ENCODE measurements at places on chromosomes 4 and X.

DNA sequence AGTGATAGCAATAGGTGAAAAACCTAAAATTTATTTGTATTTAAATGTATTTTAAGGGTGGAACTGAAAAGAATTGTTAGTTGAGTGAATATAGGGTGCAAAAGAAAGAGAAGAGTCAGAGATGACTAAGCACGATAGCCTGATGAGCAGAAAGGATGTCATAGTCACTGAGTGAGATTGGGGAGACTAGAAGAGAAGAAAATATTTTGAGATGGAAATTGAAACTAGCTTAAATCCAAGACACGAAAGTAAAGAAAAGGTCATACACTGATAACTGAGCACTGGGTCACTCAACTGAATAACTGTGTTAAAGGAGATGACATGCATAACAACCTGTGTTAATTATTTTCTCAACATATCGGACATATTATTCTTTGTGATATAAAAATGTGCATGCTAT lies 55.5 kb downstream of the SPANXN4 start:
- DNase-seq = no peak

- DNase-seq = no peak
Observed at GRCh38 chrX:120463241-120463640, 5.9 kb downstream of the LAMP2 start.

GRCh38 chr4:138055890-138056289 lies 186.3 kb downstream of the SLC7A11 start:
- DNase-seq = no peak

GRCh38 chr4:13302876-13303275 lies 181.3 kb downstream of the RAB28 start:
- DNase-seq = no peak

DNA sequence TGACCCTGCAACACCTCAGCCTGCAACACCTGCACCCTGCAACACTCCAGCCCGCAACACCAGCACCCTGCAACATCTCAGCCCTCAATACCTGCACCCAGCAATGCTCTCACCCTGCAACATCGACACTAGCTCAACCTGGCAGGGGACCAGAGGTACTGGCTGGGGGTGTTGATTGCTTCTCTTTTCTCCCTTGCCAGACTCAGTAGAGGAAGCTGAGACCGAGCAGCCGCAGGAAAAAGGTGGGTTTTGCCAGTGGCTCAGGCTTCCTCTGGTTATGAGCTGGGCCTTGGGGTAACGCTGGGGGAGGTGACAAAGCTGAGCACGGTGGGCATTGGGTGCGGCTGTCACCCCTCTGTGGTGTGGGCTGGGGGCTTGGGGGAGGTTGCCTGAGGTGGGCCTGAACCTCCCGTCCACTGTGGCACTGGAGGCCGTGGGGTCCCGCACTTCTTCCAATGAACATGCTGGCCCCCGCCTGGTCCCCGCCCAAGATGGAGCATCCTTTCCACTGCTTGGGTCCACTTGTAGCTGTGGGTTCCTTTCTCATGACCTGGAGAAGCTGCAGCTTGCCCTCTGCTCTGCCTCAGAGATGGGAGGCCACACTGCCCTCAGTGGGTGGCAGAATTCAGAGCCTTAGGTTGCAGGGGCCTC lies 26.0 kb downstream of the SH3TC1 start:
- DNase-seq = no peak

- no peak for DNase-seq
Observed at GRCh38 chr4:128452415-128452814, 164.8 kb upstream of the PGRMC2 start.

- DNase-seq = no peak
Observed at GRCh38 chrX:124125471-124125870, 164.0 kb downstream of the STAG2 start.

- DNase-seq = no peak
Observed at GRCh38 chrX:387729-388128, 1.0 kb upstream of the PPP2R3B start.

DNA sequence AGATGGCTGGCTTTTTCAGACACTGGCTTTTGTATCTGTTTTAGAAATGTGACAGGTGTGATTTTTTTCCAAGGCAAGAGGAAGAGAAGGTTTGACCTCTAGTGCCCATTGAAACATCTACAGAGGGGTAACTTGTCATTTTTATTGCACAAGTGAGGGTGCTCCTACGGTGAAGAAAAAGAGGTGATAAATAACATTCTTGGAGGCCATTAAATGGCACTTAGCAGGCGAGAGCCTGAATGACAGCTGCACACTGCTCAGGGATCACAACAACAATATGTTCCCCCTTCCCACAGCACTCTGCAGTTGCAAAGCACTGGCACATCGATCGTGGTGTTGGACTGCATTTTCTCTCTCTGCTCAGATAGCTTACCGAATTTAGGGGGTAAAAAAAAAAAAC lies 22.9 kb downstream of the FAM184B start:
- DNase-seq = no peak

DNA sequence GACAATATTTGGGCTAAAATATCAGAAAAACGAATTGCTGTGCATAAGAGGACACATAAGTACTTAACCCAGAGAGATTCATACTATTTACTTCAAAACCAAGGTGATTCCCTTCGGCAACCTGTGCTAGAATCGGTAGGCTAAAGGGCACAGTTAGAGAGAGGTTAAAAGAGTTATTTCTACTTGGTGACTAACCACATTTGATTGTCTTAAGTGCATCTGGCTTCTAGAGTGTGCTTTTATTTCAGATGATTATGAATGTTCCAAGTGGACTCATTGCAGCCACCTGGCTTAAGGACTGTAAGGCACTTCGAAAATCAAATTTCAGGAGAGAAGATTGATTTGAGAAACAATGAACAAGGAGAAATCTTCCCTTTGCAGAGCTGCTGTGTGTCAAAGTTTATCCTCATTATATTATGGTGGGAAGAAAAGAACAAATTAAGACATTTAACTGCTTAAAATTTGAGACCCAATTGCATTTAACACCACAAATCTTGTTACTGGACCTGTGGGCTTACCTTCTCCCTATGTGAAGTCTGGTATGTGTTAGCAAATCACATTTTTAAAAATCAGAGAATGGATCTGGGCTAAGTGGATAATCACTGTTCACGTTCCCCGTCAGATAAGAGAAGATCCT lies 34.0 kb downstream of the PHOX2B start:
- no peak for DNase-seq

DNA sequence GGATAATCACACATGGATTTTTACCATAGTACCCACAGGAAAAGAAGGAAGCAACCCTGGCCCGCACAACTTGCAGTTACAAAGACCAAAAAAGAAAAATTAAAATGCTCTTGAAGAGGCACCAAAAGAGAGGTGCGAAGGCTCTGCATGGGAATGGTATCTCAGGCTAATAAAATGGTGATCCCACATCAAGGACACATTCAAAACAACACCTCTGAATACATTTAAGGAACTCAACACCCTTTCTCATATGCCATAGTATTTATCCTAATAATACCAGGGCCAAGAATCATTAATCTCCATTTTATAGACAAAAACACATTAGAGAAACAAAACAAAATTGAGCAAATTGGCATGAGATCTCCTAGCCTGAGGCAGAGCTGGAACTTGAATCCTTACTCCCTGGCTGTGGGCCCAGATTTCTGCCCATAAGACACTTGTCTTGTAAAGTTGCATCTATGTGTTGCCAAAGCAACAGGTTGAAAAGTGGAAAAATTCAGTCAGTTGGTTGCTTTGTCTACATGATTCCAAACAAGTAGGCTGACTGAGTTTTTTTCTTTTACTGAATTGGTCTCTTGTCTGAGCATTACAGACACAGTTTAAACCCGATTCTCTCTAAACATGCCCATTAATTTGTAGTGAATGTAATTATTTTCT lies 33.5 kb downstream of the GUCY2F start:
- DNase-seq = no peak

DNA sequence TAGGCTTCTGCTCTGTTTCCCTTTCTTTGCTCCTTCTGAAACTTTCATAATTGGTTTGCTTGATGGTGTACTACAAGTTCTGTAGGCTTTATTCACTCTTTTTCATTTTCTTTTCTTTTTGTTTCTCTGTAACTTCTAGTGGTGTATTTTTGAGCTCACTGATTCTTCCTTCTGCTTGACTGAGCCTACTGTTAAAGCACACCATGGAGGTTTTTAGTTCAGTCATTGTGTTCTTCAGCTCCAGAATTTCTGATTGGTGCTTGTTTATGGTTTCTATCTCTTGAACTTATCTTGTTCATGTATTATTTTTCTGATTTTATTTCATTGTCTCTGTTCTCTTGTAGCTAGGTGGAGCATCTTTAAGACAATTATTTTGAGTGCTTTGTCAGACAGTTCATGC lies 33.4 kb upstream of the C4orf54 start:
- DNase-seq = no peak

- no peak for DNase-seq
Observed at GRCh38 chrX:132990835-132991234, 32.4 kb upstream of the HS6ST2 start.

GRCh38 chrX:127276326-127276725 lies 456.8 kb downstream of the PRR32 start:
- DNase-seq = no peak

GRCh38 chrX:69503228-69503781 lies 821 bp upstream of the NALF2 start:
- DNase-seq = no peak

DNA sequence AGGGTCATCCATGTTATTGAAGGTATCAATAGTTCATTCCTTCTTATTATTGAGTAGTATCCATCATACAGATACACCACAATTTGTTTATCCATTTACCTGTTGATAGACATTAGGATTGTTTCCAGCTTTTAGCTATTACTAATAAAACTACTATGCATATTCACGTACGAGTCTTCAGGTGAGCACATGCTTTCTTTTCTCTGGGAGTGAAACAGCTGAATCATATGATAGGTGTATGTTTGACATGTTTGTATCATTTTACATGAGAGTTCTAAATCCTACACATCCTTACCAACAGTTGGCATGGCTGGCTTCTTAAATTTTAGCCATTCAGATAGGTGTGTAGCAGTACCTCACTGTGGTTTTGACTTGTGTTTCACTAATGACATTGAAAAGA lies 556.6 kb upstream of the DIPK2B start:
- no peak for DNase-seq

DNA sequence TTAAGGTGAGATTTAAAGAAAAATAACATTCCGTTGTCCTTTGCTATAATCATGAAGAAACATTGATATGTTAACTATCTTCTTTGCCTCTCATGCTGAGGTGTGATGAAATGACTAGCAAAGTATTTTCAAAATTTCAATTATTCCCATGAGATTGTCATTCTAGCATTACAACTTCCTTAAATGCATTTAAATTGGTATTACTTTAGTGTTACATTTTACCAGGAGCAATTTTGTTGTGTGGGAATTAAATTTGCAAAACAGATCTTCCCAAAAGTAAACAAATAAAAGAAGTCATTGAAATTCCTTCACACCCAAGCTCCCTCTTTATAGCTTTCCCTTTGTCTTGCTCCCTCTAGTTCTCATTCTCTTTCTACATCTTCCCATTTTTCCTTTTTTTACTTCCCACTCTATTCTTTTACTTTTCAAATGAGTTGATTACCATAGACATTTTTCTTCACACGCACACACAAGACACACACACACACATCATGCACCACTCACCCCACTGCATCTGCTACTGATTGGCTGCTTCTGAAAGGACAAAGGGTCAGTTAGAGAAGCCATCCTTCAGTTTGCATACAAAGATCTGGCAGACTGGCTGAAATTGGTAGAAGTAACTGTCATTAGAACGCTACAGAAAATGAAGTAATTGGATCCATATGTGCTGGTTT lies 10.0 kb upstream of the APELA start:
- DNase-seq = no peak

DNA sequence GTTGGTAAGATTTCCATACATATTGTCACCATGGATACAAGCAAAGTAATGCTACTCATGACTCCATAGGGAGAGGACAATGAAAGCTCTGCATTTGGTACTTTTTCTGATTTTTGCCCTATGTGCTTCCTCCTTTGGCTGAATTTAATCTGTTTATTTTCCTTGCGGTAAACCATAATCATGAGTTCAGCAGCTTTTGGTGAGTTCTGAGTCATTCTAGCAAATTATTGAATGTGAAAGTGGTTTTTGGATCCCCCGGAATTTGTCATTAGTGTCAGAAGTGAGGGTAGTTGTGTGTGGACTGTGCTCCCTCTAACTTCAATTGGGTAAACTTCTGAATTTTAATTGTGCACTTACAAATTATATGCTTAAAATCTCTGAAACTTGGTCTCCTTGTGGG lies 170.3 kb downstream of the MOSPD2 start:
- DNase-seq = no peak

GRCh38 chr4:24443200-24443599 lies 141.2 kb downstream of the DHX15 start:
- DNase-seq = no peak

GRCh38 chr4:4614925-4615678 lies 73.3 kb upstream of the STX18 start:
- DNase-seq = no peak

GRCh38 chrX:115232933-115233496 lies 881 bp downstream of the LRCH2 start:
- no peak for DNase-seq

- no peak for DNase-seq
Observed at GRCh38 chr4:156442912-156443311, 489.2 kb upstream of the CTSO start.

DNA sequence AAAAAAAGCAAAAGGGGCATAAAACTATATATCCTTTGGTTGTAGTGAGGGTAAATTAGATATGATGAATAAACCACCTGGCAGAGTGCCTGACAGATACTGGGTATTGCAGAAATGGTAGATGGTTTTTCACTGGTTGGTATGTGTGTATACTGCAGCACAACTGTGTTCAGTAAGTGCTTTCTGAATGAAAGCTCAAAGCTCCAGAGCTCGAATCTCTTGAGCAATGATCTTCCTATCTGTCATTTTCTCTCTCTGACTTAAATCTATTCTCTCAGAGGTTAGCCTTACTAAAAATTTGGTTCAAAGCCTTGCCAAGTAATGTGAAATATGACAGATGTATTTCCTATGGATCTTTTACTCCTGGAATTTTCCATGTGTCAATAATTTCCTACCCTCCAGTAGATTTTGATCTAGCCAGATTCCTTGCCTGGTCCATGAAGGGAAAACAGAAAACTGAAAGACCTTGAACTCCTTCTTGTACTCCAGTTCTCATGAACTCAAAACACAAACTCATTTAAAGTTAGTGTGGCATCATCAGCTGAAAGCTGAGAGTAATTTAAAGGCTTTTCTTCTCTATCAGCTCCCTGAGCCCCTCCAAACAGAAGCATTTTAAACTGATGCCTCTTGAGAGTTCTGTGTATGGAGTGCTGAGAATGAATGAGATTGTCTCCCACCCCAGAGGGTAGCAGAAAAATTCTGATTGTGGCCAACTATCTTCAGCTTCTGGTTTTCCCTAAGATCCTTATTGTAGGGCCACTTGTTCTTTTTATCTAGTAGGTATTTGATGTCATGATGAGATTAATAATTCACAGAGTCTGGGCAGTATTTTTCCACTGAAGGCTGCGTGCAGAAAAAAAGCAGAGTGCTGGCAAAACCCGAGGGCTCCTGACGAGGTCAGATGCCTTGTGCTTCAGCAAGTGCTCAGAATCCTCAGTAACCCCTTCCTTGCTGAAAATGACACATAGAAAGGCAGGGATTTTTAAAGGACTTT lies 363.4 kb upstream of the BOD1L1 start:
- no peak for DNase-seq

Measured in stimulated activated CD4-positive, alpha-beta T cell treated with anti-CD3 and anti-CD28 coated beads, Interleukin-2, amount 100 ng/mL, for 48 hours (primary cell).